ENCODE measurements at places on chromosomes 5 and 9. TPM values are rescaled to one million over a fixed set of nuclear protein-coding genes. Genes with fewer than 3 reads are reported as not detected.

DNA sequence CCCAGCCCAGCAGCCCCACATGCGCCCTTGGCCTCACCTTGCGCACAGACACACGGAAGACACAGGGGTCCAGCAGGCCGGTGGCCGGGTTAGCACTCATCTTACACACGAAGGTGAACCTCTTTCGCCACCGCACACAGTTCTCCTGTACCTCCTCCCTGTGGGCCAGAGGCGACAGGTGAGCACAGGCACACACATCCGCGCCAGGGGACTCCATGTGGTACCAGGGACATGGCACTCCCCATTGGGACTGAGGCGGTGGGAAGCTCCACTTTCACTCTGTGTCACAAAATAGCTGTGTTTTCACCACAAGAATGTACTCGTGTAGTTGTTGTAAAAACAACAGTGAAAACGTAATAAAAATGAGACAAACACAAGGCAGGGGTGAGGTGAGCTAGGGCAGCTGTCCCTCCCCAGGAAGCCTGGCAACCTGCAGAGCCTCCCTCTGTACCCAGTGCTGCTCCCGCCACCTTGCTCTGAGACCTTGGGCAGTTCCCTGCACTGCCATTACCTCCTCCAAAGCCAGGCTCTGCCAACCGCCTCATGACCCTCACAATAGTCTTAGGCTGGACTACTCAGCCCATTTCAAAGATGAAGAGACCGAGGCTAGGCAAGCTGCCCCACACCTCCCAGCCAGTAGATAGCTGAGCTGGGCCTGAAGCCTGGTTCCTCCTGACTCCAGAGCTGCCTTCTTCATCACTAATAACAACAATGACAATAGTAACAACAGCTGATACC, 16.3 kb upstream of the DPM2 start:
- peaks cover 1% of the 10 kb centered on the region for H3K36me3 ChIP-seq
- no peaks in the 10 kb centered on the region for H3K27me3 ChIP-seq
- H3K4me1 ChIP-seq = peaks cover 4% of the 10 kb centered on the region
- no peak for DNase-seq
- H3K4me3 ChIP-seq = no peak overlapping the region

DNA sequence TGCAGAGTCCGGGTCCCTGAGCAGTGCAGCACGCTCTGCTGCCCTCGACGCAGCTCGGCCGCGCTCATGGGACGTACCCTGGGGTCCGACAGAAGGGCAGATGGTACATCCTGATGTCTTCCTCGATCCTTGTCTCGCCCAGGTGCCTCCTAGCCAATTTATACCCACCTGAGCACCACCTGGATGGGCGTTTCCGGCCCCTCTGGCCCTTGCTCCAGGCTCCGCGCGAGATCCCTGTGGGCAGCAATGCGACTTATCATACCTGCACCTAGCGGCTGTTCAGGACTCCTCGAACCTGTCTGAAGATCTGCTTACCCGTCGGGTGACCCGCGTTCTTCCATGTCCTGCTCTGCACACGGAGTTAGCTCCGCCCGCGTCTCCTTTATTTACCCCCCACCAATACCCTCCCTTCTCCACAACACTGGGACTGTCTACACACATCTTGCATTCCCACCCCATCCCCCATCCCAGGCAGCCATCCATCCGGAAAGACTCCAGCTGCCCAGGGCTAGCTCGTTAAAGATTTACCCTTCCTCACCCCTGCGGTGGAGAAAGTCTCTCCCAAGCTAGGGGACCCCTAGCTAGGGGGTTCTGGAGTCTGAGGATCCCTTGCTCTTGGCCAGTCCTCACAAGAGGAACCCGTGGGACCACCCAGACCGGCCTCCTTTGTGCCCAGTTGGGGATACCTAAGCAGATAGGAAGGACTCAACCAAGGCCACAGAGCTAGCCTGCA, at the start of gene KIF12:
Gene KIF12, minus strand, starts transcription at position 357 of the 733 bp plus-strand sequence. Its CDS starts 16 bp downstream, at position 341.
- H3K4me3 ChIP-seq = peak within 1 kb of the TSS; percentile 34
- H3K27ac ChIP-seq = no peak within 1 kb of the TSS
- DNase-seq = no peak
- no peaks in the 10 kb centered on the region for H3K4me1 ChIP-seq

DNA sequence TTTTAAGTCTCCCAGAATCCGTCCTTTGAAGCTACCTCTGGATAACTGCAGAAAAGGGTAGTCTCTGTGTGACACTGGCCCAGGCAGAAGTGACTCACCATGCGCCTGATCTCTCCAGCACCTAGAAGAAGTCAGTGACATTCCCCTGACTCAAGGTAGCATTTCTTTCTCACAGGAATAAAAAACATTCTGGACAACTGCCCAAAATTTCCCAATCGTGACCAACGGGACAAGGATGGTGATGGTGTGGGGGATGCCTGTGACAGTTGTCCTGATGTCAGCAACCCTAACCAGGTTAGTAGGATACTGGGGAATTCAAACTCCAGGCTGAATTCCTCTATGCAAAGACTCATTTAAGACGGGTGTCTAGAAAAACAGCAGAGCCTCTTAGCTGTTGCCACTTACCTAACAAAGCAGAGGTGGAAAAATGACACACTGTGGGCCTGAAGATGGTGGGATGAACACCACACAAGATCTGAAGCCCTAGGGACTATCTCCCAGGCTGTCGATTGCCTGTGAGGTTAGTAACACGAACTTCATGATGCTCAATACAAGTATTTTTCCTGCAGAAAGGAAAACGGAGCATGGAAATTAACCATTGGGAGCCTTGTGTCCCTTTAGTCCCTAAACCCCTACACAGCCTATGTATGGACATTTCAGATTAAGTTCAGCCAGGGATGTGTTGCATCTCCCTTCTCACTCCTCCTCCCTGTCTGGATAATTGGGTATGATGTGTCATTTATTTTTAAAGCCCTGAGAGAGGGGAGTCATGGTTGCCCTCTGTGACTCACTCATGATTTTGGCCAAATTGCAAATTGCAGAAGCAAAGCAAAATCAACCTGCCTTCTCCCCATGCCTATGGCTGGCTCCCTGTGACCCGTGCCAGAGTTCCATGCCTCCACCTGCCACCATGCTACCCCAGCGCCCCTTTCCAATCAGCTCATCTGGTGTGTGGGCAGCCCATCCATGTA, 37.2 kb downstream of the THBS4 start:
- peaks cover 3% of the 10 kb centered on the region for H3K27me3 ChIP-seq
- H3K27ac ChIP-seq = no peak overlapping the region
- DNase-seq = peak; percentile 29

- peak within 1 kb of the TSS; percentile 67 for H3K4me3 ChIP-seq
- peak; percentile 94 for DNase-seq
- H3K27ac ChIP-seq = peak within 1 kb of the TSS; percentile 78
- no peaks in the 10 kb centered on the region for H3K27me3 ChIP-seq
- H3K4me1 ChIP-seq = no peaks in the 10 kb centered on the region
These were observed at the start of gene C5orf34 for GRCh38 chr5:43514816-43515677. Gene C5orf34, minus strand, starts transcription at chr5:43515148. Its CDS starts 5,809 bp downstream, at chr5:43509339.

GRCh38 chr5:176152191-176152929, 85.9 kb upstream of the SIMC1 start:
- DNase-seq = peak; percentile 48
- H3K4me1 ChIP-seq = peaks cover 21% of the 10 kb centered on the region
- H3K27me3 ChIP-seq = peaks cover 2% of the 10 kb centered on the region
- H3K36me3 ChIP-seq = no peaks in the 10 kb centered on the region
- H3K4me3 ChIP-seq = no peak overlapping the region

GRCh38 chr5:75601996-75602395, 9.3 kb upstream of the ANKDD1B start:
- H3K4me1 ChIP-seq = peaks cover 13% of the 10 kb centered on the region
- DNase-seq = peak; percentile 97
- no peaks in the 10 kb centered on the region for H3K27me3 ChIP-seq
- no peak overlapping the region for H3K27ac ChIP-seq

- no peak for DNase-seq
- peaks cover 5% of the 10 kb centered on the region for H3K4me1 ChIP-seq
- H3K27me3 ChIP-seq = peaks cover 3% of the 10 kb centered on the region
- H3K4me3 ChIP-seq = no peak overlapping the region
These were observed 28.4 kb upstream of the CSNK1G3 start for GRCh38 chr5:123483446-123484077.

DNA sequence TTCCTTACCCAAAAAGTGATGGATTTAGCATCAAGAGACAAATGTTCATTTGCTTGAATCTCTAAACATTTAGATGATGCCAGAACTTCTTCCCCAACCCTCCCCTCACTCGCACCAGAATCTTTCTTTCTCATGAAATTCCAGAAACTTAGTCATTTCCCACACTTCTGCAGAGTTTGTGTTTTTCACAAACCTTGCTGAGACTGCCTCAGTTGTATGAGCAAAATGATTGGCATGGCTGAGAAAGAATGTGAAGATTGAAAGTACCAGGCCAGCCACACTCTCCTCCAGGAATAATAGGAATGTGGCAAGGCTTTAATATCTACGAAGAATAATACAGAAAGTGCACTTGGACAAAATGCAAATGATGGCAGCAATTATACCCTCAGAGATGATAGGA, 428.3 kb upstream of the CDH6 start:
- H3K4me3 ChIP-seq = no peak overlapping the region
- peaks cover 2% of the 10 kb centered on the region for H3K4me1 ChIP-seq
- no peaks in the 10 kb centered on the region for H3K36me3 ChIP-seq
- no peak overlapping the region for H3K27ac ChIP-seq
- peak; percentile 88 for DNase-seq

DNA sequence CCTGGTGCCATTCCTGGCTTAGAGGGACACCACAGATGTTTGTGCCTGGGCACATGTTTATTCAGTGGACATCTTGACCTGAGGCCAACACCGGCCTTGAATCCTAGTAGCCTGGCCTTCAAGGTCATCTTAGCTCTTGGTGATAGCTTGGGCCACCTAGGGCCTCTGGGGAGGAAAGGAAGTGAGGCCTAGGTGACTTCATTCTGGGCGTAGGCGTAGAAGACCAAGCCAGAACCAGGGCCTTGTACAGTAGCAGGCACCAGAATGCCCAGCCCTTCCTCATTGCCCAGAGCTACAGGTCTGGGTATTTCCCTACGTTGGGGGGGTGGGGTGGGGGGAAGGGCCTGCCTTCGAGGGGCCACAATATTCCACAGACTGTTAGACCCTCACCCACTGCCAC, 33.8 kb downstream of the WNK2 start:
- H3K27ac ChIP-seq = no peak overlapping the region
- H3K4me1 ChIP-seq = no peaks in the 10 kb centered on the region
- no peaks in the 10 kb centered on the region for H3K27me3 ChIP-seq
- no peak for DNase-seq
- H3K4me3 ChIP-seq = no peak overlapping the region

- no peak overlapping the region for H3K27ac ChIP-seq
- no peak overlapping the region for H3K4me3 ChIP-seq
- no peak for DNase-seq
- no peaks in the 10 kb centered on the region for H3K4me1 ChIP-seq
- H3K36me3 ChIP-seq = no peaks in the 10 kb centered on the region
These were observed 227.3 kb downstream of the MLLT3 start for GRCh38 chr9:20394969-20395368.

DNA sequence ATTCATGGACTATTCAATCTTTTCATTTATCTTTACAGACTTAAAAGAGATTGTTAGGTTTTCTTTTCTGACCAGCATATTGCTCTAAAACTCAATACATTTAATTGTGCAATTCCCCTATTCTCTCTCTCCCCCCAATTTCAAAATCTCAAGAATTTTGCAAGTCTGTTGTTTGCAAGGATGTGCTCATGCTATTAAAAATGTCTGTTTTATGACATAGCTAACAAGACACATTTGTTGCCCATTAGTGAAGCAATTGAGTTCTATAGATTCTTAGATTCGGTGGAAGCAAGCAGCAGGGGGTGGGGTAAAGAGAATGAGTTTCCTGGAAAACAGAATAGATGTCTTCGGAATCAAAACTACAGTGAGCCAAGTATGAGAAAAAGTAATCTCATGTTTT, 8.5 kb upstream of the CSNK1A1 start:
- H3K4me1 ChIP-seq = peaks cover 14% of the 10 kb centered on the region
- DNase-seq = peak; percentile 22
- no peaks in the 10 kb centered on the region for H3K27me3 ChIP-seq
- no peaks in the 10 kb centered on the region for H3K36me3 ChIP-seq
- H3K4me3 ChIP-seq = no peak overlapping the region

- DNase-seq = no peak
- H3K4me1 ChIP-seq = no peaks in the 10 kb centered on the region
- no peak overlapping the region for H3K27ac ChIP-seq
These were observed 31.8 kb upstream of the FIBCD1 start for GRCh38 chr9:130970855-130971254.

GRCh38 chr5:137022725-137023124, 476.4 kb downstream of the SPOCK1 start:
- no peaks in the 10 kb centered on the region for H3K36me3 ChIP-seq
- no peaks in the 10 kb centered on the region for H3K4me1 ChIP-seq
- H3K27ac ChIP-seq = no peak overlapping the region

DNA sequence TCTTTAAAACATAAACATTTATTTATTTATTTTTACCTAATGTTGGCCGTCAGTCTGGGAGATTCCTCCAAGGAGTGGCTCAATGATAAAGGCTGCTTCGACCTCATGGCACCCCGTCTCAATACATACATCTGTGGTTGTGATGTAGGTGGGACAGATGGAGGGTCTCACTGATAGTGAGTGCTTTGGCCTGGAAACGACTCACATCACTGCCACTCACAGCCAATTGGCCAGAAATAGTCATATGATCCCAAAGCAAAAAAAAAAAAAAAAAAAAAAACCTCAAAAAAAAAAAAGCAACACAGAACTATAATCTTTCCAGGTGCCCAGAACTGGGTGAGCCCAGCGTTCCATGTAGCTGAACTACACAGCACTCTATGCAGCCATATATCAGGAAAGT, 125.4 kb downstream of the PSAT1 start:
- no peaks in the 10 kb centered on the region for H3K36me3 ChIP-seq
- no peak overlapping the region for H3K27ac ChIP-seq
- no peak overlapping the region for H3K4me3 ChIP-seq
- H3K27me3 ChIP-seq = no peaks in the 10 kb centered on the region
- no peaks in the 10 kb centered on the region for H3K4me1 ChIP-seq
- no peak for DNase-seq

DNA sequence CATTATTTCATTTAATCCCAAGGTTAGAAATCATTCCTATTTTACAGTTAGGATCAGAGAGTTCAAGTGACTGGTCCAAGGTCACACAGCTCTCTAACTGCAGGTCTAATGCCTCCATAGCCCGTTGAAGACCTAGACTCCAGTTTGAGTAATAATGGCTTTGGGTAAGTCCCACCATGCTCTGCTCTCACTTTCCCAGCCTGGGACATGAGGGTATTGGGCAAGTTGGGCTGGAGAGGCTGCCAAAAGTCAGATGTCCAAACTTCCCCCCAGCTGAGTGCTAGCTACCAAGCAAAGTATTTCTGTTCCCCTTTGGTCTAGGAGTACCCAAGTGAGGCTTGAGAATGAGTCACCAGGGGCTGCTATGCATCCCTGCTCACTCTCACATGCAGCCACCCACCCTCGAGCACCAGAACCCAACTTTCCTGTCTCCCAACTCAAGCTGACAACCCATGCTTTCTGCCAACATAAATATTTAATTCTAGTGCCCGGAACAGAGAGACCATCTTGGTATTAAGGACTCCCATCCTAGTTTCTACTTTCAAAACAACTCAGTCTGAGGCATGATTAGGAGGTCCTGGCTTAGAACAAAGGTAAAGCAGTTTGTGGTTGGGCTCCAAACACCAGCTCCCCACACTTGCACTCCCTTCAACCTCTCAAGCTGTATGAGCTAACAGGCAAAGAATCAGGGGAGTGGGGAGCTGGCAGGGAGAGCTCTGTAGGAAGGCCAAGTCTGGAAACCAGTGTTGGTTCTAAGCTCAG, 236.5 kb upstream of the TRIM32 start:
- no peaks in the 10 kb centered on the region for H3K36me3 ChIP-seq
- no peaks in the 10 kb centered on the region for H3K27me3 ChIP-seq
- no peak overlapping the region for H3K4me3 ChIP-seq

The PRLR gene
- 0.24 TPM for polyA plus RNA-seq

The NEURL1B gene
- polyA plus RNA-seq = 2.6 TPM

The DCAF12 gene
- 12.6 TPM for polyA plus RNA-seq

The GIN1 gene
- 1.8 TPM for polyA plus RNA-seq
